Jurkat, Clone E6-1 (cell line): ENCODE measurements at places on chromosomes 6 and 20.

GRCh38 chr6:43298565-43299337, 691 bp downstream of the SLC22A7 start:
- DNase-seq, result no peak

- DNase-seq, result no peak
Observed at GRCh38 chr6:157012355-157012754, 235.2 kb downstream of the ARID1B start.

DNA sequence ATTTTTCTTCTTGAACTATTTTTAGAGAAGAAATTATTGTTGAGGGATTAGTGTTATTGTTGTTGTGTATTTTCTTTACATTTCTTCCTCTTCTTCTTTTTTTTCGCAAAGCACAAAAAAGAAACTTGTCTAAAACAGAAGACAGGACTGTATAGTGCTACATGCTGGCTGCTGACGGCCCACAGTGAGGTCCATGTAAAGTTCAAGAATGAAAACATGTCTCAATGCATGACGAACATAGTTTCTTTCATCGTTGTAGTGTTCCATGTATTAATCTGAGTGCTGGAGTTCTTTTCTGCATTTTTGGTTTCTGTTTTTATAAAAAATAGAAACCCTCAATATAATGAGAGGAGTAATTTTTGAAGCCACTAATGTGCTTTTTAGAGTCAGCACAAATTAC, 462.9 kb upstream of the MARCKS start:
- no peak for DNase-seq

DNA sequence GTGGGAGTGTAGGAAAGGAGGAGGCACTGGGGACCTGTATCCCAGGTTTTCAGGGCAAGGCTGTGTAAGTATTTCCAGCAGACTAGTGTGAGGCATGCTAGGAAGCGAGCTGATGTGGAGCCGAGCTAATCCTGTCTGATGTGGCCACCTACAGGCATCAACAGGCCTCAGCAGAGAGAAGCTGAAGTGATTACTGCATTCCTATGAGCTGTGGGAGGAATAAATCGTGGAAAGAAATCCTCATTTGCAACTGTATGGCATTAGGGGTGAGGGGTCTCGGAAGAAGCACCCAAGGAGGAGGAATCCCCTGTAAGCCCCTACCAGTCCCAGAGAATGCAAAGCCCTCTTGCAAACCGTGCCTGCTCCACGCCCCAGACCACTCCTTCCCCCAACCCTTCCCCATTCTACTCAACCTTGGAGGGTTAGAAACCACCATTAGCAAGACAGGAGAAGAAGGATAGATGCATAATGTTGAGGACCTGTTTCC, 41.6 kb downstream of the C6orf15 start:
- no peak for DNase-seq

- DNase-seq, result no peak
Observed at GRCh38 chr20:63343460-63344445, 17.4 kb downstream of the CHRNA4 start.

DNA sequence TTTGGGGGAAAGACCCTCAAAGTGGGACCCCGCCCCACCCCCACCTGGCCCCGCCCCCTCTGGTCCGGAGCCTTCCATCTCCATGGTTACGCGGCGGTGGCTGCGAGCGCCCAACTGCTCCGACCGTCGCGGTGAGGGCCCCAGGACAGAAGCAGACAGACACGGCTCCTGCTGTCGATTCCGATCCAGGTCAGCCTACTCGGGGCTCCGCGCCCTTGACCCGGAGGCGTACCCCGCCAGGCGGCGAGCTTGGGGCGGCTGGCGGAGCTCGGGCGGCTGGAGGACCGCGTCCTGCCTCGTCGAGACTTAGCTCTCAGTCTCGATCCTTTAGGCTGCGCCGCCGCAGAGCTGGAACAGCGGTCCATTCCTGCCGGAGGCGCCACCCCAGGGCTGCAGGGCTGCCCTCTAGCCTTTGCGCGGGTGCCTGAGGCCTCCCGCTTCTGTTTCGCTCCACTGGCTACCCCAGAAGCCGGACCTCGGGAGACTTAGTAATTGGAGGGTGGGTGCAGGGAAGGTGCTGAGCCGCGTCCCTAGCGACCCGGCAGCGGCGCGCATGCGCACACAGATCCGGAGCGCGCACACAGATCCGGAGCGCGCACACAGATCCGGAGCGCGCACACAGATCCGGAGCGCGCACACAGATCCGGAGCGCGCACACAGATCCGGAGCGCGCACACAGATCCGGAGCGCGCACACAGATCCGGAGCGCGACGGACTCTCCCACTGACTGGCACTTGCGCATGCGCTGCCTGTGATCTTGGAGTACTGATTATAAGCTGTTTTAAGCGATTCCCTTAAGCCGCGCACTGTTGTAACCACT, at the start of gene CFAP206:
Gene CFAP206 (plus strand): TSS at position 72 of the 820 bp plus-strand sequence. CDS start 1,868 bp downstream, outside the sequence.
- peak; percentile 81 for DNase-seq
